Heart right ventricle (tissue), 16 donors: ENCODE measurements at places on chromosomes 2 and 18. TPM values are rescaled to one million over a fixed set of nuclear protein-coding genes. Genes with fewer than 3 reads are reported as not detected.

PTCD3 gene
- total RNA-seq, result 190 TPM

ACTR2 gene
- 115 TPM for total RNA-seq

DUSP2 gene
- 2.5 TPM for total RNA-seq

SUCLG1 gene
- total RNA-seq, result 286 TPM

SCYGR8 gene
- not detected for total RNA-seq

ARHGAP25 gene
- total RNA-seq, result 7.1 TPM

DNA sequence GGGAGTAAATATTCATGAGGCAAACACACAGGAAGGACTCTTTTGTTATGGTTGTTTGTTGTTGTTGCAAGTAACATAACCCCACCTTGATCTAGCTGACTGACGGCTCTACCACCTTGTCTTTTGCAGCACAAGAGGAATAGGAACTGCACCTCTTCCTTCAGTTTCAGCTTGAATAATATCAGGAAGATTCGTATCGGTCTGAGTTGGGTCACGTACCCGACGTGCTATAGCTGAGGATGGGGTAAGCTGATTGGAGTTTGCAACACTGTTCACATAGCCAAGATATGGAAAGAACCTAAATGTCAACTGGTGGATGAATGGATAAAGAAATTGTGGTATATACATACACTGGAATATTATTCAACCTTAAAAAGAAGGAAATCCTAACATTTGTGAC, 14.5 kb upstream of the IL1RN start:
- no peak for DNase-seq

- no peak for DNase-seq
Measured at GRCh38 chr18:13791181-13791580, 32.8 kb upstream of the MC5R start.

GRCh38 chr18:293536-293935, 25.7 kb upstream of the THOC1 start:
- no peak for DNase-seq

DNA sequence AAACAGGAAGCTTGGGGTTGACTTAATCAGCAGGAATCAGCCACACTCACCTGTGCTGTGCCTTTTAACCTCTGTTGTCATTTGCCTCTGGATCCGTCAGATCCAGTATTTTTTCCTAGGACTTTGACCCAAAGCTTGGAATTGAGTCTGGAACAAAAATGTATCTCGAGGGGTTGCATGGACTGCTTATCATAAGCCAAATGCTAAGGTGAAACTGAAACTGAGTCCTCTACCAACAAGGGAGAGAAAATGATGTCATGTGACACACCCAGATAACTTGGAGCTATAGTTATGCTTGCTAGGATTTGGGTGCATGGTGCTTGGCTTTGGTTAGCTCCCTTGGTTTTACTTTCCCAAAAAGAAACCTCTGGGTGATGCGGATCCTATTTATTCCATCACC, 2158.6 kb upstream of the PIK3C3 start:
- no peak for DNase-seq

DNA sequence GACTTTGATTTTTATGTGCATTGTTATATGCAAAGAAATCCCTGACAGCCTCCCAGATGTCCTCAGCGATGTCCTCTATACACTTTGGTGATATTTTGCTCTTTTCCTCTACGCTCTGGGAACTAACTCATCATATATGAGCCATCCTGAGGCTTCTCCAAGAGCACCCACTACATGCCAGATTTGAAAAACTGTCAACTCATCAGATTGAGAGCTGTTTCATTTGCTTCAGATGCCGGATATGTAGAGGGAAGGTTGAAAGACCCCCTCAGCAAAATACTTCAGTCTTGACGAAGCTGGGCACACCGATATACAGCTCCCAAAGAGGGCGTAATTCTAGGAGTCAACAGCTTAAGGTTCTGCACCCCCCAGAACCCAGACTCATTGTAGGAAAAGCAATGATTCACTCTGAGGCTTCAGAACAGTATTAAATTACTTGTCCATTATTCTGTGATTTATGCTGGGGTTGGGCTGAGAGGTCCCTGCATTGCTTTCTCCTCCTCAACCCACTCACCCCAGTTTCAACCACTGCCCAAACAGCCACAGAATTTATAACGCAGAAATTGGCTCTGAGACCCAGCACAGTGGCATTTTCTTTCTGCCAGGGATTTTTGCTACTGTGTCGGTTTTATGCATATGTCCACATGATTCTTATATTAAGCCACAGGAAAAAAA, 341.8 kb downstream of the ALK start:
- no peak for DNase-seq

GRCh38 chr18:48031641-48032040, 101.2 kb upstream of the SMAD2 start:
- DNase-seq, result no peak

DNA sequence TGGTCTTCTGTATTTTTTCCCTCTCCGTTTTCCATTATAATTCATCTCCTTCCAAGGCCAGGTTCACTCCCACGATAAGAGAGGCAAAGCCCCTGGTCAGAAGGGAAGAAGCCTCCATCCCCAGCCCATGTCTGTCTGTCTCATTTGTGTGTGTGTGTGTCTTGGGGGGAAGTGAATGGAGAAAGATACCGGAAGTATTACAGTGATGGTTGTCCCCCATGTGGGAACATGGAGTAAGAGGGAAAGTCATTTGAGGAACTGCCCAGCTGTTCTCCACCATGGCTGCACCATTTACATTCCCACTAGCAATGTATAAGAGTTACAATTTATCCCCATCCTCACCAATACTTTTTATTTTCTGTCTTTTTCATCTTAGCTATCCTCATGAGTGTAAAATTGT, 113.6 kb upstream of the ATP8B1 start:
- no peak for DNase-seq
